ENCODE measurements at places on chromosomes 13 and 19. TPM values are rescaled to one million over a fixed set of nuclear protein-coding genes. Genes with fewer than 3 reads are reported as not detected.

Gene RFPL4A
- not detected for total RNA-seq

Gene PSG6
- total RNA-seq: not detected

Gene FLT3LG
- total RNA-seq: 3.4 TPM

Gene ATP12A
- 0.64 TPM for total RNA-seq

Gene HCN2
- total RNA-seq: 0.15 TPM

Gene CA11
- total RNA-seq: 4.2 TPM

Gene TUBA3C
- not detected for total RNA-seq

Gene ZNF491
- 3.5 TPM for total RNA-seq

Data from left colon (tissue), 2 donors.